ENCODE measurements at places on chromosomes 3 and 15.

DNA sequence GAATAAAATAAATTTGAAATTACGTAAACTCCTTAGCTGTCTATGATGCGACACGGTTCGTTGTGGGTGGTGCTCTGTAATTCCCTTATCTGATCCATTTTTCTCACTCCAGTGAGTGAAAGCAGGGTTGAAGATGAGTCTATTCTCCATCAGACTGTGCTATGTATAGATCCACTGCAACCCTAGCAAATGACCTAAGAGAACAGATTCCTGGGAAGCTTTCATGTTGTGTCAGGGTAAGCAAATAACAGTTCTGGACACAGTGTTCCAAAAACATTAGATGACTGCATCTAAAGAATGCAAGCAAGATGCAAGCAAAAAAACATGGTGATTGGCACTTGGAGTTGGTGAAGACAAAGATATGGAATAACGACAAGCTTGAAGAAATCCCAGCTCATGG is 239.3 kb downstream of the SLC9A9 start:
- no peak for DNase-seq

GRCh38 chr15:93110502-93111040 is 21.6 kb upstream of the RGMA start:
- DNase-seq, result no peak

GRCh38 chr3:194259982-194260766 is 91.0 kb downstream of the CPN2 start:
- DNase-seq, result no peak

- DNase-seq, result no peak
Measured at GRCh38 chr3:37293646-37294045, 119.3 kb upstream of the LRRFIP2 start.

DNA sequence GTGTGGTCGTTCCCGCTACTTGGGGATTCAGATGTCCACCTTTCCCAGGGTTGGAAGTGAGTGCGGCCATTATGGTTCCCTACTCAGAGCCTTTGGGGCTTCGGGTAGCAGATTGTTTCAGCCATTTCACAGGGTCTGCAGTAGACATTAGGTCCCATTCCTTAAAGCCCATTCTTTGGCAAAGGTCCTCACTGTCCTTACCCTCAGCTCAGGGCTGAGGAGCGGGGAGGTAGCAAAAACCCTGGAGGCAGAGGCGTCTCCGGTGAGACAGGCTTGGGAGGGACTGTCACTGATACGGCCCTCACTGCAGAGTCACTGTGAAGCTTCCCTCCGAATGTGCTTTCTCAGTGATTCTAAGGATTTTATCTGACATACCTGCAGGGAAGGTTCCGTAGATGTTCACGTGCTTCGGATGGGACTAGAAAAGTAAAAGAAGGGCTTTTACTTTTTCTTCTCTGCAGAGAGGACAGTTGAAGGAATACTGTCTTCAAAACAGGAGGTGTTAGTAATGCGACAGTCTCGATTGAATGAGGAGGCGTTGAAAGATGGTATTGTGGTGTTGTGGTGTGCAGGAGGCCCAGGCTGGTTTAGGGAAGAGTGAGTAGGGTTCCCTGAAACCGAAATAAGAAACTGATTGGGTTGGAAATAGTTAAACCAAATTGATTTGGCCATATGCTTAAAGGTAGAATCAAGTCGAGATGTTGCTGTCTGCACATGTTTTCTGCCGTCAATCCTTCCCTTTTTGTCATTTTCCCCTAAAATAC is 630 bp downstream of the ATP6V1A start:
- DNase-seq, result peak; percentile 51

- DNase-seq, result no peak
Measured at GRCh38 chr3:186544281-186544680, at the start of gene CRYGS. CRYGS (minus strand) TSS chr3:186544380; CDS start chr3:186544326, 54 bp downstream.

GRCh38 chr3:177681156-177681555 is 483.9 kb upstream of the TBL1XR1 start:
- no peak for DNase-seq

DNA sequence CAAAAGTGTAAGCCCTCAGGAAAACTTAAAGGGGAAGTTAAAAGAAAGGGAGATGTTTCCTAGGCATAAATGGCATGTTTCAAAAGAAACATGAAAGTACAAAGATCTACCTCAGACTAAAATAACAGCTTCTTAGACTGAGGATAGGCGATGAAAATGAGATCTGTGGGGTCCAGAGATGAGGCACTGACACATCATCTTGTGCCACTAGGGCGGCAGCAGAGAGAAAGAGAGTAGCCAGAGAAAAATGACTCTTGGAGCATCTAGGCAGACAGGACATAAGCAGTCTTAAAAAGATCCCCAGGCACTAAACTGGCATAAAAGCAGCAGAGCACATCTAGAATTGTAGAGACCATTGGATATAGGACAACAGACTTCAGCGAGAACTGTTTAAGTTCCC is 42.5 kb upstream of the RFX7 start:
- no peak for DNase-seq

GRCh38 chr15:48500595-48500994 is 144.9 kb downstream of the FBN1 start:
- DNase-seq, result no peak

GRCh38 chr15:89114990-89115389 is 26.7 kb downstream of the ABHD2 start:
- no peak for DNase-seq

- no peak for DNase-seq
Measured at GRCh38 chr3:105259496-105259895, 107.2 kb upstream of the ALCAM start.

DNA sequence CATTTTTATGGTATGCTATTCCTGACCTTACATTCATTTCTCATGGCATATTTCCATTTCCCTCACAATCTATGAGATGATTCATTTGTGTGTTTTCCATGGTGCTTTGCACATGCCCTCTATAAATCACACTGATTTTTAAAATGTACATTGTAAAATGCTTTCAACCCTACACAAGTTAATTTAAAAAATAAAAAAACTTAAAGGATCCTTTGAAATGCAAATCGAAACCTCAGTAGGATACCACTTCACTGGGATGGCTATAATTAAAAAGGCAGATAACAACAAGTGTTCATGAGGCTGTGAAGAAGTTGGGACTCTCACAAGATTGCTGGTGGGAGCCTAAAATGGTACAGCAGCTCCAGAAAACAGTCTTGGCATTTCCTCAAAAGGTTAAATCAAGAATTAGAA is 83.5 kb downstream of the FMN1 start:
- no peak for DNase-seq

GRCh38 chr3:69871251-69871650 is 128.3 kb upstream of the SAMMSON start:
- no peak for DNase-seq

DNA sequence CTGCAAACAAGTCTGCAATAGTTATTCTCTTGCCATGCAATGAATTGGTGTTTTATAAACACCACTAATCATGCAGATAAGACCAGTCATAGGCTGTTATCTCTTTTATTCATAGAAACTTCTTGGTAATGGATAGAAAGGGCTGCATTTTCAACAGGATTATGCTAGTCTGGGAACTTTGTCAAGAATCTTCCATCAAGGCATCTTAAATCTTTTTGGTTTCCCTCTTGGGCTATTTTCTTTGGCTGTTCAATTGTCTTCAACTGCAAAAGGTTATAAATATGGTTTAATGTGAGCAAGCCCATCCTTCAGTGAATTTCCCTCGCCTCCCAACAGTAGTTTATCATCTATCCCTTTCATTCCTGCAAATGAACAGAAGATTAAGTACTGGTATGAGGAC is 59.0 kb upstream of the MINAR1 start:
- DNase-seq, result no peak

GRCh38 chr3:105367063-105367405 is 325 bp downstream of the ALCAM start:
- DNase-seq, result no peak

- peak; percentile 87 for DNase-seq
Measured at GRCh38 chr3:48748754-48749153, 31.7 kb upstream of the IP6K2 start.

- no peak for DNase-seq
Measured at GRCh38 chr15:85515212-85515611, 134.8 kb downstream of the AKAP13 start.

- peak; percentile 81 for DNase-seq
Measured at GRCh38 chr3:127761441-127761801, 60.9 kb downstream of the MGLL start.

GRCh38 chr15:49215768-49216739 is 46.0 kb downstream of the GALK2 start:
- DNase-seq, result no peak

DNA sequence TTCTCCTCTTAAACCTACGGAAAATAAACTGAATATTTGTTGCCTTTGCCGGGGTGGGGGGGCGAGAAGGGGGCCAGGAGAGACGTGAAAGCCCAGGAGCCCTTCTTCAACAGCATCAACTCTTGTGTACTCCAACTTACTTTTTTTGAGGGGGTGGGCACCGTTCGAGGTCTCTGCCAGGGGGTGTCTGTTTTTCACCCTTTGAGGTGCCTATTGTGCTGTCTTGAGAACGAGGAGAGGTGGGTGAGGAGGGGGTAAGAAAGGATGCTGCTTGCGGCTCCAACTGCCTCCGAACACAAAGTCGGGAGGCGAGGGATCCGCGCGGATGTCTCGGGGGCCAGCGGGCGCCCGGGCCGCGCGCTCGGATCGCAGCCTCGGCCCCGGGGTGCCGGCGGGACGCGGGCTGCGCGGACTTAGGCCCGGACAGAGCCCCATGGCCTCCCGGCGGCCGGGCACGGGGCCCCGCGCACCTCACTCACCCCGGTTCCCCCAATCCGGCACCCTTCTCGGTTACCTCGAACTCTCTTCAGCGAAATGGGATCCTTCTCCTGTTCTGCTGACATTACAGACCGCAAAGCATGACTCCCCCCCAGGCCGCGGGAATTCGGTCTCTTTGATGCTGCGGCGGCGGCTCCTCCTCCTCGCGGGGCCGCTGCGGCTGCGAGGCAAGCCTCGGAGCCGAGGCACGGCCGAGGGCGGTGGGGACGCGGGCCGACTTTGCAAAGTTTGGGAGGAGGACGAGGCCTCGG is 650 bp downstream of the PYGO1 start:
- no peak for DNase-seq

DNA sequence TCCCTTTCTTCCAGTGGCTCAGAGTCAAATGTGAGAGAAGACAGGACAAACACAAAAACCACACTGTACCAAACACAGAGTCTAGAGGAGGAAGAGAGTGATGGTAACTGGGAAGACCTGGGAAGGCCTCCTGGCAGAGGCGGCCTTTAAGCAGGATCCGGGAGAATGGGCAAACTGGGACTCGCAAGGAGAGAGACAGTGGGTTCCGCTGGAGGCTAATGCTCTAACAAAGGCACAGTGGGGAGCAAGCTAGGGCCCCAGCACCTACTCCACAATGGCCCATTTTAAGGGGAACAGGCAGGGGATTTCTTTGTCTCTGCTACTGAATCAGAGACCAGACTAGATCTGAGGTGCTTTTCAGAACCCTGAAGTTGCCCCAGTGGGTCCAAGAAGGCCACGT is 81.4 kb upstream of the HES1 start:
- no peak for DNase-seq

DNA sequence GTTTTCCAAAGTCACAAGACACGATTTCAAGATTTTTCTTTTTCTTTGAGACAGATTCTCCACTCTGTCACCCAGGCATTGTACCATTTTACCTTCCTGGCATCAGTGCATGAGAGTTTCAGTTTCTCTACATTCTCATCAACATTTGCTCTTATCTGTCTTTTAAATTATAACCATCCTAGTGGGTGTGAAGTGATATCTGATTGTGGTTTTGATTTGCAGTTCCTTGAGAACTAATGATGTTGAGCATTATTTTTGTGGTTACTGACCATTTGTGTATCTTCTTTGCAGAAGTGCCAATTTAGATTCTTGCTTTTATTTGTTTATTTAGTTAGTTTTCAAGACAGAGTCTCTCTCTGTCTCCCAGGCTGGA is 41.2 kb downstream of the ADIPOQ start:
- DNase-seq, result no peak

DNA sequence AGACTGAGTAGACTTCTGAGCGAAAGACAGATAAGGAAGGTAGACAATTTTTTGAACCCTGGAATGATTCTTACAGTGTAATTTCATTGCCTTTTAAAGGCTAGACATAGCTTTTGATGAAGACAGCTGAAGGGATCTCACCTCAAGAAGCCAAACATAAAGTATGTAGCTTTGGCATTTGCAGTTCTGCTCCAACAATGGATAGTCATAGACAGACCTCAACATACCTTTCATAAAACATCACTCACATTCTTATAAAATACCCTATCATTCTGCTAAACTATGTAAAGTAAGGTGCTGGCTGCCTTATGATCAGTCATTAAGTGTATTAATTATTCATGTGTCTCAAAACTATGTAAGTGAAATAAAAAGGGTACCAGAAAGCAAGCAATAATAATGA is 70.0 kb downstream of the UBE3A start:
- DNase-seq, result no peak

- DNase-seq, result peak; percentile 96
Measured at GRCh38 chr3:50830451-50830850, 155.7 kb downstream of the DOCK3 start.

DNA sequence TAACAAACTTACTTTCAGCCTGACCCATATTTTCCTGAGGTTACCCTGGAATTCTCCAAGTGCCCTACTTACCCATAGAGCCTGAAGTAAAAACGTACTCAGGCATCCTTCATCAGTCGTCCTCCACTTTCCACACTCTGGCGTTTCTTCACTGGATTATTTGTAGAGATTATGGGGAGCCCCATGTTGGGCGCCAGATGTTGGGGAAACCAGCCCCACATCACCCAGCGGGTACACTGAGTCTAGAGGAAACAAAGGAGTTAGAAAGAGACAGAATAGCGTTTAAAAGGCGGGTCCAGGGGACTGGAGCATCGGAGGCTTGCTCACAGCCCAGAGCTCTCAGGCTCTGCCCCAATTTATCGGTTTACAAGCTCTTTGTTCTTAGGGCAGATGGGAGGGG is 9.7 kb upstream of the SLC28A2 start:
- DNase-seq, result no peak

DNA sequence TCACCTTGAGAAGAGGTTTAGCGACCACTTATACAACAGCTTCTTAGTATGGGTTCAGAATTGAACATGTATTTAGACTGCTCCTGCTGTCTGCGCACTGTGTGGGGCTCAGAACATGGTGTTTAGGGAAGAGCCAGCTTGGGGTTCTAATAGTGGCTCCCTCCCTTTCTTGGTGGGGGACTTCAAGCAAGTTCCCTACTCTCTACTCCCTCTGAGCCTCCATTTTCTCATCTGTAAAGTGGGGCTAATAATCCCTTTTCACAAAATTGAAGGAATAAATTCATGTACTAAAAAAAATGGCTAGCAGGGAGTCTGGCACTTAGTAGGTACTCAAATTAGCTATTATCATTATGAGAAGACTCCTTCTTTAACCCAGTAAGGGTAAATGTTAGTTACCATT is 97.5 kb upstream of the SPATA12 start:
- DNase-seq, result no peak

GRCh38 chr3:151901644-151902285 is 28.3 kb downstream of the SUCNR1 start:
- DNase-seq, result no peak
